Left forelimb (tissue), 1 donor: ENCODE measurements at places on chromosomes 11 and 22.

GRCh38 chr11:79013509-79013908 lies 427.3 kb downstream of the TENM4 start:
- DNase-seq, result no peak

GRCh38 chr11:119370486-119371046 lies 10.9 kb downstream of the USP2 start:
- DNase-seq, result no peak

DNA sequence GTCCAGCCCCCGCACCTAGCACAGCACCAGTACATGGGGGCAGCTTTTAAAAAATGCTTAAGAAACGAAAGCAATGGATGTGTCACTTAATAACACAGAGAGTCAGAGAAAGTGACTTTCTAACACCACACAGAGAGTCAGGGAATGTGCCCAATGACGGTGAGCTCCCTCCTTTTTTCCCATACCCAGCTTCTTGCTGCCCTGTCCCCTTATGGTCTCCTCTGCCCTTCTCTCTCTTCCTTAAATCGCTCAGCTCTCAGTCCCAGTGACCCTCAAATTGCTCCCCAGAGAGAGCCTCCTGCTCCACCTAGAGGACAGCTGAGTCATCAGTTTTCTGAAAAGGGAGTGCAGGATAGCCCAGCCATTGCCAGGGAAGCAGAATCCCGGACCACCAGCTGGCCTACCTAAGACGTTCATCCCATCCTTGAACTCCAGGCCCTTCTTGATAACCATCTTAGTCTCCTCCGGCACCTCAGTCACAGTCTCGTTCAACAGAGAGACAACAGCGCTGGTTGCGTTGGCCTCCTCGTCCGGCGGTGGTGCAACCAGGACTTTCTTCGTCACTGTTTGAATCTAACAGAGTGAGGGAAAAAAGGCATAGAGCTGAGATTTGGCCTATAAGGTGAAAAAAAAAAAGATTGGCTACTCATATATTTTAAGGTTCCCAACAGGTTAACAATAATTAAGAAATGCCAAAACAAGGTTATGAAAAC lies 113.5 kb downstream of the SLC1A2 start:
- no peak for DNase-seq

DNA sequence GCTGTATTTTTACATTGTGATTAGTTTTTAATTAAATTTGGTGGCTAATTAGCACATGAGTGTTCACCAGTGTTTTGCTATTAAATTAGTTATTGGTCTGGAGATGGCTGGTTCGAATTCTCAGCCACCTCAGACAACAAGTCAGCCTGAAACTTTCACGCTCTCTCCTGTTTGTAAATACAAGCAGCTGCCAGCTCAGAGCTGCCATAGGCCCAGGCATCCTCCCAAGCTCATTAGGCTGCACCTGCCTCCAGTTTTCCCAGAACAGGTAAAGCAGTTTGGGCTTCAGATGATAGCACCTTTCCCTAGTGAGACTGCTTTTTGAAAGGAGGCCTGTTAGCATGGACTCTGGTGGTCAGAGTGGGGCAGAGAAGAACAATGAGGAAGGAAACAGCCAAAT lies 156.8 kb downstream of the NAV2 start:
- no peak for DNase-seq
